ENCODE measurements at places on chromosomes 11 and 22.

- no peak for DNase-seq
These were observed 78.5 kb downstream of the SPON1 start for GRCh38 chr11:14041040-14041439.

- no peak for DNase-seq
These were observed 19.2 kb upstream of the OR51L1 start for GRCh38 chr11:4975436-4975835.

GRCh38 chr11:63887386-63887999 is 29.5 kb downstream of the RCOR2 start:
- DNase-seq: no peak

DNA sequence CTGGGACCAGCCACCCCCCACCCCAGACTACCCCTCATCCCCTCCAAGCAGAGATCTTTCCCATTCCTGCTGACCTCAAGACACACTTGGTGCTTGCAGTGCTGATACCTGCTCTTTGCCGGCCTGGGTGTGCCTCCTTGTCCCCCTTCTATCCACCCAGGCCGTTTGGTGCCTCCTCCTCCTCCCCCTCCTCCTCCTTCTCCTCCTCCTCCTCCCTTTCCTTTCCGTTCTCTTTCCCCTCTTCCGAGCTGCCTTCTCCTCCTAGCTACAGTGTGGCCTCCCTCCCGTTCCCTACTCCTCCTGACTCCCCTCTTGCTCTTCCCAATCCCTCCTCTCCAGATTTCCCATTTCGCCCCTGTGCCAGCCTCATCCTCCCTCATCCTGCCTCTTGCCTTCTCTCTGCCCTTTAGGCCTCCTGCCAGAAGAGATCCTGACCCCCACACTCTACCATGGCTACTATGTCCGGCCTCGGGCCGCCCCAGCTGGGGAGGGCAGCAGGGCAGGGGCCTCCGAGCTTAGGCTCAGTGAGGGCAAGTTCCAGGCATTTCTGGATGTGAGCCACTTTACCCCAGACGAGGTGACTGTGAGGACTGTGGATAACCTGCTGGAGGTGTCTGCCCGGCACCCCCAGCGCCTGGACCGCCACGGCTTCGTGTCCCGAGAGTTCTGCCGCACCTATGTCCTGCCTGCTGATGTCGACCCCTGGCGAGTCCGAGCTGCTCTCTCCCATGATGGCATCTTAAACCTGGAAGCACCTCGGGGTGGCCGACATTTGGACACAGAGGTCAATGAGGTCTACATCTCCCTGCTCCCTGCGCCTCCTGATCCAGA is 712 bp downstream of the HSPB2 start:
- DNase-seq: no peak

GRCh38 chr11:112293614-112294013 is 33.0 kb upstream of the PLET1 start:
- no peak for DNase-seq

DNA sequence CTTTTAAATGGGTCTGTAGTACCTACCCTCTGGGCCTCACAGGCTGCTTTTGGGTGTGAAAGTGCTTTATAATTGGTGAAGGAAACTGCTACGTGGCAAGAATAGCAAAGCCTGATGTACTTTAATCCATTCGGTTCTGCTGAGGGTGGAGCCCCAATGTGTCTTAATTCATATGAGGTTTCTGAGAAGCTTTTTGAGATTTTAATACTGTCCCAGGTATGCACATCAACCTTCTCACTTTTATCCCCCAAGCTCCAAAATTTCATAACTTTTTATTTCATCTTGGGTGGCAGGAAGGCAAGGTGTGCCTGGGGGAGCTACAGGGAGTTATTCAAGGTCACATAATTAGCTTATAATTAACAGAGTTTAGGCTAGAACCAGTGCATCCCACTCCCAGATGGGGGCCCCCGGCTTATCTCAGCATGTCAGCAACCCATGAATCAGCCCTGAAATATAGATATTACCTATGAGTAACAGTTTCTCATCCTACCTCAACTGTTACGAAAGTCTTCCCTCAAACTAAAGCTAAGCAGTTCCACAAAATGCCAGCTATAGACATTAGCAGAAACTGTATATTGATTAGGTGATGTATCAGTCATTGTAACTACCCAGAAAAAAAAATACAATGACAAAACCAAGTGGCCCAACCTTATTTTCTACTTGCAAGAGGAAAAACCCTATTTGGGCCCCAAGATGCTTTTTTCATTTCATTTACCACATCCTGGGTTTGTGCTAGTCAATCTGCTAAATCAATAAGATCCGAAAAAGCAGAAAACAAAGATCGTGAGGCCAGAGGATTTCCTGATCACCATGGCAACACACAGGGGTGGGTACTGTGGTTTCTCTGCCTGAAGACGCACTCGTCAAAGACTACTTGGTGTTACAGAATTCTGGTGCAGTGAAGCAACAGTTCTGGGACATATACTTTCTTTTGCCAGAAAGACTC is 26.7 kb downstream of the CD44 start:
- peak; percentile 79 for DNase-seq

DNA sequence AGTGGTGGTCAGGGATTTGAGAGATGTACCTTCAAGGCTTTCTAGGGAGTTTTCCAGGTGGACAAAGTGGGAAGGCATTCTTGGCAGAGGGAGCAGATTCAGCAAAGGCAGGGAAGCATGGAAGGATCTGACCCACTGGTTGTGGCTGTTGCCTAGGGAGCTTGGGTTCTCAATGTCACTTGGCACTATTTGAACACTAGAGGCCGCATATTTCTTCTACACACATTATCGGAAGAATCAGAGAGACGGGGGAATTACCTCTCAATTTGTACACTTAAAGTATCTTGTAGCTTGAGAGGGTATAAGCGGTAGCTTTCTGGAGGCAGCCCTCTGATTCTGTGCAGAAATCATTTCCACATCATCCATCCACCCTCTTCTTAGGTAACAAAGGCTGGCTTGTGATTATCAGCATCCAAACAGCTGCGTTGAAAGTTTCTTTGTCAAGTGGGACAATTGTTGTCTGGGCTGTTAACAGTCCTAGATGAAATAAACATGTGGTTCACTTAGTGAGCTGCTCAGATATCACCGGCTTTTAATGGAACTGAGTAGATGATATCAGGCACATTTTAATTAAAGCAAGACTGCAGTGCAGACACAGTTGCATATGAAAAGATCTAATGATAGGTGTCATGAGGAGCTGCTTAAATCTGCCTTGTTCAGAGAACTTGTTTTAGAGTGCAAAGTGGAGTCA is 2.6 kb downstream of the NELL1 start:
- DNase-seq: no peak

- no peak for DNase-seq
These were observed 732 bp upstream of the SORL1 start for GRCh38 chr11:121451178-121451985.

DNA sequence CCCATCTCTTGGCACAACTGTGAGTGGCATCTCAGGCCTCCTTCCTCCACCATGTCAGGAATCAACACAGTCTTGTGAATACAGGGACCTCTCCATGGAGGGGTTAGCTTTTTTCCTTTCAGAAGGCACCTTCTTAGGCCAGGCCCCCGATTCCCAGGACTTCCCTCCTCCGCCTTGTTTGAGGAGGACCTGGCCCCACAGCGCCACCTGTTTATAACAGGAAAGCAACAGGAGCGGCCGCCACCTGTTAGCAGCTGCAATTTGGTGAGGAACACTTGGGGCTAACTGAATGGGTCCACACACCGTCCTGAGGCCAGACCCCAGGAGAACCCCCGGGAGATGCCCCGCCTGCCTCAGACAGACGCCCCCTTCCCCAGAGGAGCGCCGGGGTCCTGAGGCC is 3.8 kb upstream of the PKP3 start:
- DNase-seq: no peak

GRCh38 chr11:69696749-69697468 is 6.9 kb downstream of the FGF19 start:
- DNase-seq: no peak
